ENCODE measurements at places on chromosomes 4 and X.
A peak's percentile ranks its signal among the peaks of the same experiment; 100 is the strongest.

- no peak for DNase-seq
These were observed 183.8 kb downstream of the PTTG2 start for GRCh38 chr4:38144031-38144430.

DNA sequence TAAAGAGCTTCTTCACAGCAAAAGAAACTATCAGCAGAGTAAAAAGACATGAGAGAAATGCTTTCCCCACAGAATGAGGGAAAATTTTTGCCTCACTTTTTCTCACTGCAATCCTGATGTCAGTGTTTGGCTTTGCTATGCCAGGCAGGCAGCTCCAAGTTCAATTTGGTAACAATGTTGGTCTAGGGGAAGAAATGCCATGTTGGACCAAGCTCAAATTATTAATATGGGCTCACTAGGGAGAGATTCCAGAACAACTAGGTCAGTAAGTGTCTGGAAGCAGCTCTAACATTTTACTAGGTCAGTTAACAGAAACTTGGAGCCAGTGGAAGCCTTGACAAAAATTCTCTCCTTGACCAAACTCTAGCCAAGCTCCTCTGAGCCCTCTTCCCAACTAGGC is 95.4 kb downstream of the NAF1 start:
- no peak for DNase-seq

DNA sequence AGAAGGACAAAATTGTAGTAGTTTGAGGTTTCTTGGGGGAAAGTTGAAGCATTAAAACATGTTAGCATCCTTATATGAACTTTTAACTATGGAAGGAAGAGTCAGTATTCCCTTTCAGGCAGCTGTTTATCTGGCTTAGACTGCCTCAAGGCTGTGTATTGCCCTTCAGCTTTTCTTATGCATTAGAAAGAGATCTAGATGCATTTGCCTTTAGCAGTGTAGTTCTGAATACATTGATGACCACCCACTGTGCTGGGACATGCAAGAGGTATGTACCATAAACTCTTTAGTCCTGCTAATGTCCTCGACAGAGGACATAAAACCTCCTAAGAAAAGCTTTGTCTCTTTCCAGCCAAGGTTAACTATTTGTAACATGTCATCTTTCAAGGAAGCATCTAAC is 2.9 kb downstream of the FAM200B start:
- DNase-seq: no peak

- peak; percentile 38 for DNase-seq
These were observed 43.1 kb upstream of the GPR78 start for GRCh38 chr4:8537041-8537461.

DNA sequence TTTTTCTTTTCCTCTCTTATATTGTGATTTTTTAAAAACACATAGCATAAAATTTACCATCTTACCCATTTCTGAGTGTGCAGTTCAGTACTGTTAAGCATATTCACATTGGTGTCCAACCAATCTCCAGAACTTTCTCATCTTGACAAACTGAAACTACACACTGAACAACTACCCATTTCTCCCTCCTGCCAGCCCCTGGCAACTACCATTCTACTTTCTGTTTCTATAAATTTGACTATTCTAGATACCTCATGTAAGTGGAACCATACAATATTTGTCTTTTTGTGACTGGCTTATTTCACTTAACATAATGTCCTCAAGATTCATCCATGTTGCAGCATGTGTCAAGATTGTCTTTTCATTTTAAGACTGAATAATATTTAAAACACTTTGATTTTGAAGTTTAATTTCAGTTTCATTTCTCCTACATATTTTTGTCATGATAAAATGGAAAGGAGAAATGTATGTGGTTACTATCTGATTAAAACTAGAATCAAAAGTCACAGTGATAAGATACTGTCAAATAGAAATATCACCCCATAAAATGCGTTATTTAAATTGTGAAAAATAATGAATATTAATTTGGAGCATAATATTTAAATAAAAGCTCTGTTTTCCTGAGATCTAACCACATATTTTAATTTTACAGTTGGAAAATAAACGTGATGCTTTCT is 122.8 kb downstream of the DIPK2B start:
- DNase-seq: no peak

DNA sequence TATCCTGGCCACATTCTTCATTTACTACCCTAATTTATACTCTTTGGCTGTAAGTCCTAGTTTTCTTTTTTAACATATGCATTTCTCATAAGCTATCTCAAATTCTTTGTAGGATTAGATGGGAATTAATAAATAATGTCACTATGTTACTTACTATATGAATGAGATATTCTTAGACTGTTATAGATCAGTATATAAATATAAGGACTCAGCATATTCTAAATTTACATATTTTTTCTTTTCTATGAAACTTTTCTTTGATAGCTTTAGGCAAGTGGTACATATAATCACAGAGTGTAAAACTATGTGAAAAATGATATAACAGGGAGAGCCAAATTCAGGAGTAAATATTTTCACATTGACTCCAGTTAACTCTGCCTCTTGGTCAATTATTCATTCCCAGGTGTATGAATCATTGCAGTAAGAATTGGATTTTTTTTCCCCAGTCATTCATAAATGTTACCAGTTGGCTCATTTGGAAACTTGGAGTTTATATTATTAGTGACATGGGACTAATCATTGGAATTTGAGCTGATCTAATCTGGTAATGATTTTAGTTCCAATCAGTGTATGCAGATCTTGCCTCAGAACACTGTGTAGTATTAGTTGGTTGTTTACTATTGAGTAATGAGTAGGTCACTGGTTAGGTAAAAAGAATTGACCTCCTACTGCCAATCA is 25.3 kb downstream of the FHIP1A start:
- DNase-seq: no peak

GRCh38 chr4:2793586-2794485 is 951 bp downstream of the SH3BP2 start:
- DNase-seq: no peak

- DNase-seq: no peak
These were observed 8.4 kb downstream of the ADH4 start for GRCh38 chr4:99135541-99136162.

DNA sequence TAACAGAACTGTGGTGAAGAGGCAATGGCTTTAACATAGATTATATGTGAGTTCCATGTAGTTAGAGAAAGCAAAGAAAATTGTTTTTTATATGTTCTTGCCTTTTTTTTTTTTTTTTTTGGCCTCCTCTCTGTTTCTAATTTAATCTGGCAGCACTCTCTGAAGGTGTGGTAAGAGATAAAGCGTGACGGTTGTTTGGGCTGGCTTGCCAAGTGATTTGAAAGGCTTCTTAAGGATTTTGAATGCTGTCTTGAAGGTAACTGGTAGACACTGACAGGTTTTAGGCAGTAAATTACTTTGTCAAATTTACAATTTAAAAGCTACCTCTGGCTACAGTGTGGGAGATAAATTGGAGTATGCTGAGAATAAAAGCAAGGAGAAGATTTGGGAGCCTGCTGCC is 269.3 kb upstream of the HS3ST1 start:
- no peak for DNase-seq

GRCh38 chr4:159232465-159233106 is 129.7 kb downstream of the RAPGEF2 start:
- no peak for DNase-seq

GRCh38 chr4:157713342-157713741 is 459.5 kb downstream of the GASK1B start:
- DNase-seq: no peak

DNA sequence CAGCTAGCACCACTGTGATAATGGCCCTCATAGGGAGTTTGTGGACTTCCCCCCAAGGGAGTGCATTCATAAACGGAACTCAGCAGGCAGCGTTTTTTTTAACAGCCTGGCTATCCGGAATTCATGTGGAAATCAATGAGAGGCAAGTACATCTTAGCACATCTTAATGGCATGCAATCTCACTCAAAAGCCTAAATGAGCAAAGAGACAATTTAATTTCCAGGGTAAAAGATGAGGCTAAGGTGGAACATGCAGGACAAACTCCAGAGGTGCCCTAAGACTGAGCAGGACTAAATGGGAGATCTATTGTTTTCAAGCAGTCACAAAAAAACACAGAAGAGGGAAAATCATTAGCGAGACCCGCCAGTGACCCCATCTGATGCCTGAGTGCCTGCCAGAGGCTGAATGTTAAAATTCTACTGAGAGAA is 243.5 kb upstream of the KCNIP4 start:
- no peak for DNase-seq

GRCh38 chr4:169663831-169664230 is 43.5 kb downstream of the CLCN3 start:
- no peak for DNase-seq

- DNase-seq: no peak
These were observed 14.2 kb upstream of the TCEAL4 start for GRCh38 chrX:103571121-103571520.

DNA sequence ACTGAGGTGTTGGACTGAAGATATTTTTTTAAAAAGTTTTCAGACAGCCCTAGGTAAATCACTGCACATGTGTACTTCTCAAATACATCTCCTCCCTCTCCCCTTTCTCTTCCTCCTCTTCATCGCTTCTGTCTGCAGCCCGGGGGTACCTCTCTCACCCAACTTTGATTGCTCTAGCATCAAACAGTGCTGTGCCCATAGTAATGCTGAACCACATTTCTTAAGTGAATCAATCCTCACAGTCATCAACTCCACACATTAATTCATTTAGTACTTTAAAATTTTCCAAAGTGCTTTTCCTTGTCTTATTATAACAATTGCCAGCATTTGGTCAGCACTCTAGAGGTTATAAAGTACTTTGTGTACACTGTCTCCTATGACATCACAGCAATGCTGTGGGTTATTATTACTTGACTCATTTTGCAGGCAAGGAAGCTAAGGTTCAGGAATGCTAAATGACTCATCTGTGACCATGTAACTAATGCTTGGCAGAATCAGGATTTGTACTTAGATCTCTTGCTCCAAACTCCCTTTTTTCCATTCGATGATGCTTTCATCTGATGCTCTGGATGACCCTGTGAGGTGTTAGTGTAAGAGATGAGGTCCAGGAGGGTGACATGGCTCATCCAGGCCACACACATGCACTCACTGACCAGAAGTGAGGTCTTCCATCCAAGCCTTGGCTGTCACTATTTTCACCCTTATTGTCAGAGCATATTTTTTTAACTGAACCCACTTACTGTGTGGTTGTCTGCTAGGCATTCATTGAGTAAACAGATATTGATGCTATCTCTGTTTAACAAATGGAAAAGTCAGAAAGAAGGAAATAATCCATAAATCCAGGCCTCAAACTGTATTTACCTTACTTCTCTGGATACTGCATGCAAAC is 58.8 kb downstream of the RHOH start:
- no peak for DNase-seq

DNA sequence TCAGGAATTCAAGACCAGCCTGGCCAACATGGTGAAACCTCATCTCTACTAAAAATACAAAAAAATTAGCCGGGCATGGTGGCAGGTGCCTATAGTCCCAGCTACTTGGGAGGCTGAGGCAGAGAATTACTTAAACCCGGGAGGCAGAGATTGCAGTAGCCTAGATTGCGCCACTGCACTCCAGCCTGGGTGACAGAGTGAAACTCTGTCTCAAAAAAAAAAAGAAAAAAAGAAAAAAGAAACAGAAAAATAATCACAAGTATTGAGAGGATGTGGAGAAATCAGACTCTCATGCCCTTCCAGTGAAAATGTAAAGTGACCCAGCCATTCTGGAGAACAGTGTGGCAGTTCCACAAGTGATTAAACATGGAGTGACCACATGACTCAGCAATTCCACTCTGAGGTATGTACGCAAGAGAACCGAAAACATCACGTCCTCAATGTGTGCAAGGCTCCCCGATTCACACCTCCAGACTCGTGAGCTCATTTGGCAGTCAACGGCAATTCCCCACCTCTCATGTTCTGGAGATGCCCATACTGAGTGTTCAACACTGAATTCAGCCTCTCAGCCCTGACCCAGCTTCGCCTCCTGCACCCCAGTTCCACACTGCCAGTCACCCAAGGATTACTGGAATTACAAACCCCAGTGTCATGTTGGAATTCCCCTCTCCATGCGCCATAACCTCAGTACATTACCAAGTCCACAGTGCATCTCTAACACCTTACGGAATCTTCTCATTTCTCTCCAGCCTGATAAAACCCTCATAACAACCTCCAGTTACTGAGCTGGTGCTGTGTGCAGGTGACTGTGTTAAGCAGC is 21.1 kb downstream of the ACOX3 start:
- no peak for DNase-seq

Measured in omental fat pad (tissue), 4 donors.